CD4-positive, alpha-beta T cell treated with Interleukin-4 for 4 hours (primary cell): ENCODE measurements at places on chromosomes 4 and X.

GRCh38 chrX:111662292-111662691 is 18.7 kb upstream of the ALG13 start:
- DNase-seq: no peak

GRCh38 chr4:189769131-189769530 is 171.5 kb upstream of the FRG1 start:
- DNase-seq: no peak

GRCh38 chr4:109599046-109599652 is 39.1 kb downstream of the MCUB start:
- no peak for DNase-seq

DNA sequence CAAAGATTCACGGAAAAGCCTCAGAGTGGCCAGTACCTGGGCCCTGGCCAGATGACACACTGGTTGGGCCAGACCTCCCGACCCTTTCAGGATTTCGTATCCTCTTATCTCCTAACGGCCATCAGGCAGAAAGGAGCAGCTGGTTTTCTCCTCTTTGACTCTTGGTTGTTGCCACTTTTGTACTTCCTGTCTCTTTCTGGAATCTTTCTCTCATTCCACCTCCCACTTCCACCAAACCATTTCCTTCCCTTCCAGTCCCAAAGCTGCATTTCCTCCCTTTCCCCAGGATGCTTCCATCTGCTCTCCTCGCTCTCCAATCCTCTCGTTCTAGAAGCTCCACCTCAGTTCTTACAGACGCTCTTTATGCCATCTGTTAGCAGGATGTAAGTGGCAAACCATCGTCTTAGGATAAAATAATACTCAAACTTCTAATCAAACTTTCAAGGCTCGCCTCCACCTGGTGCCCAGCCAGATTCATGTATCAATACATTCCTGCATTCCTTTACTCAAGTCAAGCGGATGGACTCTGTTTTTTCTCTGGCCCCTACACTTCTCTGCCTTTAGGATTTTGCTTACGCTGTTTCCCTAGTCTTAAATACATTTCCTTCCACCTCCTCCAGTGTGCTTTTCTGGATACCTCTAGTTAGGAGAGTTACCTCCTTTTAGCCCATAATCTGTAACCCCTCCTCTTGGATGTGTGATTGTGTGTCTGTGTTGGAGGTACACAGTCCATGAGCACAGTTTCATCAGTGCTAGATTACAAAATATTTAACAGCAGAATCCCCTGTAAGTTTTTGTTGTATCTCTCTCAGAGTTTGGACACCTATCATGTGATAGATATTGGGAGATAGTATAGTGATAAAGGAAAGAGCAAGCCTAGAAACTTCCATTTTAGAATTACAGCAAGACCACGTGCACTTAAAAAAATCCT is 70.4 kb downstream of the LDB2 start:
- no peak for DNase-seq

GRCh38 chr4:152360045-152360410 is 175.9 kb downstream of the FBXW7 start:
- DNase-seq: no peak
